Panc1 (cell line): ENCODE measurements at places on chromosomes 16 and 17.

DNA sequence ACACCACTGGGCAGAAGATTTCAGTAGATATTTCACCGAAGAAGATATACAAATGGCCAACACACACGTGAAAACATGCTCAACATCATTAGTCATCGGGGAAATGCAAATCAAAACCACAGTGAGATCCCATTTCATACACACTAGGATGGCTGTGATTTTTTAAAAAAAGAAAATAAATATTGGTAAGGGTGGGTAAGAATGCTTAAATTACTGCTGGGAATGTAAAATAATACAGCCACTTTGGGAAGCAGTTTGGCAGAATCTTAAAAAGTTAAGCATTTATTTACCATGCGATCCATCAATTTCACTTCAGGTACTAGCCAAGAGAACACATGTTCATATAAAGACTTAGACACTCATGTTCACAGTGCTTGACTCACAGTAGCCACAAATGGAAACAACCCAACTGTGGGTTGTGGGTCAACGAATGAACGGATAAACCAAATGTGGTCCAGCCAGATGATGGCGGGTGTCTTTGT is 6.5 kb upstream of the C16orf74 start:
- no peak for DNase-seq

- no peak for DNase-seq
Observed at GRCh38 chr17:44102849-44103622, 20.4 kb downstream of the HDAC5 start.

- no peak for DNase-seq
Observed at GRCh38 chr17:71634376-71634775, 486.4 kb upstream of the SOX9 start.

- DNase-seq = no peak
Observed at GRCh38 chr17:66578781-66579489, 256.0 kb upstream of the CACNG5 start.

DNA sequence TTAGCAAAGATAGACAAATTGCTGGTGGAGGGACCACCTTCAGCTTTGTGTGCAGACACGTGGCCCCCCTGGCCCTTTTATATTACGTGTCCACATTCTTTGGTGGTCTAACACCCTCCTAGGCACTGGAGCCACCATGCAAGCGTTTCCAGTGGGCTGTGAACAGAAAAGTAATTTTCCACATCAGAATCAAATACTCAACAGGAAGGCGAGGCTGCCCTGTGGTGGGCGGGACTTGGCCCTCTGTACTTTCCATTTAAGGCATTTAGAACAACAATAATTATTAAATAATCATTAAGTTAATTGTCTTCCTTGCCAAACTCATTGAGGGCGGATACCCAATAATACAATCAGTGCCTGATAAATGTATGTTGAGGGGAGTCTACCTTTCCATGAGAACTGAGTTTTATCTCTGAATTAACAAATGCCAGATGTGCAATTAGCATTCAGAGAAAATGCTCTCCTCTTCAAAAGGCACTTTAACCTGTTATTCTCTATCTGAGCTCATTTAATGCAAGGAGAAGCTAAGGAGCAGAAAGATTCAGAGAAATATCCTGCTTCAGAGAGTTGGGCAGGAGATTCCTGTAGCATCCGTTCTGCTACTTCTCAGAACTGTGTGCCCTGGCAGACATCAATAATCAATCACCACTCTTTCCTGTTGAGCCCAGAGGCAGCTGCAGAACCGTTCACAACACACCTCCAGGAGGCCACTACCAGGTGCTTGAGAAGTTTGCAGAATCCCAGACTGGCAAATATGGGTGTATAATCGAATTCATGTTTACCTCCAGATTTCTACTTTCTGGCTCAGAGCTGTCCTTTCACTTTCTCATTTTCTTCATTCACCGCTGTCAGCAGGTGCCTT is 109.4 kb downstream of the CMIP start:
- no peak for DNase-seq

GRCh38 chr16:53297477-53297876 is 136.8 kb upstream of the RBL2 start:
- DNase-seq = no peak
